Left kidney (tissue), 8 donors: ENCODE measurements at places on chromosomes 13 and 19.
A peak's percentile ranks its signal among the peaks of the same experiment; 100 is the strongest.

DNA sequence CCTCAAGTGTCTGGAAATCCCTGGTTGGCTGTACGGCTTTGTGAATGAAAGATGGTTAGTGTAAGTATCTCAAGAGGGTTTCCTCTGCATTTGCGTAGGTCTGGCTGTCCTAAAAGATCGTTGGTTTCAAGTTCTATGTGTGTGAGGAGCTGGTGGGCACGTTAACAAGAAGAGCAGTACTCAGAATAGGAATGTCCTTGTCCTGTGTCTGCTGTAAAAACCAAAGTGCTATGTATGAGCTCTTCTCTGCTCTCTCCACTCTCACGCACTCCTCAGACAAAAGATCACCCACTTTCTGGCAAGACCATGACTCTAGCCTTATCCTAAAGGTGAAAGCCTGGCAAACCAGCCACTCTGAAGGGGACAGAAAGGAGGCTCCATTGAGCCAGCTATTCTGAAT is 39.1 kb downstream of the USP12 start:
- DNase-seq, result no peak

DNA sequence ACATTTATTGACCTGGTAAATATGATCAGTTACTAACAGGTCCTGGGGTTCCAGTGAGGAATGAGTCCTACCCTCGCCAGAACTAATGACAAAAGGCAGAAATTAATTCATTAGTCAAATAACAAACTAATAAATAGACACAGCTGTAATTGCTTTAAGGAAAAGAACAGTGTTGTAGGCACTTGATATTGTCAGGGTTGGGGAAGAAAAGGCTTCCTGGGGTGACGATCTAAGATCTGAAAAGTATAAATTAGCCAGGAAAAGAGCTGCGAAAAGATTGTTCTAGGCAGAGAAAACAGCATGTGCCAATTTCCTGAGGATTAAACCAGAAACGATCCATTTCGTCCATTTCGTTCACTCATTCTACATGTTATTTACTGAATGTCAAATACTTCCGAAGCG is 670 bp upstream of the CHAF1A start:
- DNase-seq, result no peak

GRCh38 chr13:51330791-51331190 is 8.7 kb upstream of the SERPINE3 start:
- DNase-seq, result no peak

GRCh38 chr19:54616821-54617560 is 13.3 kb upstream of the LILRB1 start:
- DNase-seq, result no peak

- DNase-seq, result no peak
These were observed 8.5 kb downstream of the PRSS57 start for GRCh38 chr19:686589-687297.

DNA sequence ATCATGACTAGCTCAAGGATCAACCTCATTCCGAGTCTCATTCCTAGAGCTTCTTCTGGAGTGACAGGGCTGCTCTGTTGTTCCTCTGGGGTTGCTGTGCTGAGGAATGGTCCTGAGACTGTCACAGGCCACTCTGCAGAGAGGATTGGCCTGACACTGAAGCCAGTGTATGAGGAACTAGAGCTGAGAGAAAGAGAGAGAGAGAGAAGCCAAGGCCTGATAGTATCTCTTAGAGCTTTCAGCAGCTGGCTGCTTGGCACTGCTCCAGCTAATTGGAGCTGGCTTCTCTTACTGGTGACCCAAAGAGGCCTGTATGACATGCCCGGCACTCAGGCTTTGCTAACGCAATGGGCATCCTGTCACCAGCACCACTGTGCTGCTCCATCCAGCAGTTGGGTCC is 73.4 kb upstream of the FLT1 start:
- DNase-seq, result no peak

GRCh38 chr19:1112268-1113029 is 8.7 kb downstream of the GPX4 start:
- peak; percentile 19 for DNase-seq

DNA sequence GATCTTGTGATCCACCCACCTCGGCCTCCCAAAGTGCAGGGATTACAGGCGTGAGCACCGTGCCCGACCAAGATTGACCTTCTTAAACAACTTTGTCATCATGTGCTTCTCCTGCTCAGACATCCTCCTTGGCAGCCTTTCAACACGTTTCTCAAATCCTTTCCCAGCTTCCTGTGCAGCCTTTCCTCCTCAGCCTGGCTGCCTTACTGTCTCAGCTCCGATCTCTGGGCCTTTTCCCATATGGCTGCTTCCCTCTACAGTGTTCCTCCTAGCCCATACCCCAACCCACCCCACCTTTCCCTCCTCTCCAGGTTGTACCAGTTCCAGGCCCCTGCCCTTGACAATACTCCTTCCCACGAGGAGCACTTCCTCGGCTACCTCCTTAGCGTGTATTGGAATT is 7.2 kb downstream of the PHF11 start:
- no peak for DNase-seq

- no peak for DNase-seq
These were observed 42.9 kb upstream of the ZNF429 start for GRCh38 chr19:21462540-21462939.

- DNase-seq, result no peak
These were observed 123.7 kb downstream of the ATP11A start for GRCh38 chr13:112813552-112813951.

- no peak for DNase-seq
These were observed 625.3 kb upstream of the PRR20A start for GRCh38 chr13:56515441-56515840.

- peak; percentile 94 for DNase-seq
These were observed 12.3 kb downstream of the HRC start for GRCh38 chr19:49142866-49143335.

GRCh38 chr19:28586474-28586873 is 626.5 kb downstream of the UQCRFS1 start:
- no peak for DNase-seq

- DNase-seq, result no peak
These were observed 220.9 kb upstream of the CSNK1A1L start for GRCh38 chr13:37326334-37326733.

DNA sequence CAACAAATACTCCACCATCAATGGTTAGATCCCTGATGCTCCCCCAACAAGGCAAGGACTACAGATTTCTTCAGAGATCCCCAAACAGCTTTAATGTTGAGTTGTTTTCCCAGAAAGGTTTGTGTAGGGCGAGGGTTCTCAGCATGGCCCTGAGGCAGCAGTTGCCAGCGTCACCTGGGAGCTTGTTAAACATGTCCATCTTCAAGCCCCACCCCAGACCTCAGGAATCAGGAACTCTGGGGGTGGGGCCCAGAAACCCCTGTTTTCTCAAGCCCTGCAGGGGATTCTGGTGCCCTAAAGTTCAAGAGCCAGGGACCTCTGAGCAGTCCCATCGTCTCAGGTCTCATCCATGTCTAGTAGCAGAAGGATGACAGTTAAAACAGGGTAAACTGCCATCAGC is 9.6 kb downstream of the EFNB2 start:
- no peak for DNase-seq

GRCh38 chr19:47760632-47760999 is 15.3 kb downstream of the NOP53 start:
- no peak for DNase-seq

GRCh38 chr13:85194482-85194881 is 604.7 kb downstream of the SLITRK6 start:
- DNase-seq, result no peak

- DNase-seq, result no peak
These were observed 118.9 kb downstream of the KL start for GRCh38 chr13:33135097-33135496.

GRCh38 chr19:39469036-39469435 is 11.6 kb upstream of the TIMM50 start:
- no peak for DNase-seq

GRCh38 chr19:43784241-43784980 is 3.6 kb upstream of the KCNN4 start:
- no peak for DNase-seq
